ENCODE measurements at places on chromosomes 7 and 10.
A peak's percentile ranks its signal among the peaks of the same experiment; 100 is the strongest.

- DNase-seq = no peak
Measured at GRCh38 chr7:5223646-5224340, 33.8 kb downstream of the WIPI2 start.

DNA sequence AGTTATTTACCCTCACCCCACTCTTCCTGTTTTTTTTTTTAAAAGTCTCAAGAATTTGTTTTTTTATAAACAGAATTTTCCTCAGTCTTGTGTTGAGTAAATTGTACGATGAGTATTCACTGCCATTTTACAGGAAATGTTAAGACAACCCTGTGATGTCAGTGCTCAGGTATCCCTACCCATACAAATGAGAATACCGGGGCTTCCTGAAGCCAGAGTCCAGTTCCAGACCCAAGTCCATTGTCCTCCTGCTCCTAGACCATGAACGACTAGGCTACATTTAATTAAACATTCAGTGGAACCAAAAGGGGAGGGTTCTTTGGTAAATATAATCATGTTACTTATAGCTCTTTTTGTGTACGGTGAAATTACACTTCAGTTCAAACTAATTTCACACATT is 79.2 kb downstream of the GNAI1 start:
- no peak for DNase-seq

DNA sequence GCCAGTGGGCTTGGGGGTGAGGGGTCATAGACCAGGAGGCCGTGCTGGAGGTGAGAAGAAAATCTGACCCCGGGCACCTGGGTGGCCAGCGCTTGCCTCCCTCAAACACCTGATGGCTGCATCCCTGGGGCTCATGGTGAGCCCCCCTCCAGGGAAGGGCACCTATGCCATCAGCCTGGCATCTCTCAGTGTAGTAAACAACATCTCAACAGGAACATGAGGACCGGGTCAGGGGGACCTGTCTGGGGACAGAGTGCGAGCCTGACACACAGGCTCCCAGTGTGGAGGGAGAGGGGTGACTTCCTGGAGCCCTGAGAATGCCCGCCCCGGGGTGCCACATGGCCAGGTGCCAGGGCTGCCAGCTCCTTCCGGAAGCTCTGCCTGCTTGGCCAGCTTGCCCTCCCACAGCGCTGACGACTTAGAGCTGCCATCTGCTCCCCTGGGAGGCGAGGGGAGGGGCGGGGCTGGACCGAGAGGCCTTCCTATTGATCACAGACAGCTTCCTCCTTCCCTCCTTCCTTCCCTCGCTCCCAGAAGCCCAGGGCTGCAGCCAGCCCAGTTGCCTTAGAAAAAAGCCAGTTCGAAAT is 12.3 kb downstream of the STX1A start:
- DNase-seq = no peak

DNA sequence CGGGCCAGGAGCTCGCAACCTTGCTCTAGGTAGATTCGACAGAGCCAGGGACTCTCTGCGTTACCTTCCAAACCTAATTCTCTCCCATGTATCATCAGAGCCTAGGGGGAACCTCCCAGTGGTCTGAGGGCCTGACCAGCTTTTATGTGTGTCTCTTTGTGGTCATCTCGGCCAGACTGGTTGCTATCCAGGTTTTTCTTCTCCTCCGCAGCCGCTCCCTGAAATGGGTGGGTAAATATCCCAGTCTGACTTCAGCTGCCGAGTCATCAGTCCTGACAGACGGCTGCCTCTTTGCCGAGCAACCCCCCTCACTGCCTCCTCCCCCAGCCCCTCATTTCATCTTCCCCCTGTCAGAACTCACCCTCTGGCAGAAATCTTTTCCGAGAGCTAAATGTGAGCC is 578.1 kb downstream of the LRMDA start:
- no peak for DNase-seq

- peak; percentile 83 for DNase-seq
Measured at GRCh38 chr7:27159266-27160144, 3.0 kb upstream of the HOXA7 start.

- no peak for DNase-seq
Measured at GRCh38 chr7:79615466-79615865, 162.0 kb upstream of the MAGI2 start.

DNA sequence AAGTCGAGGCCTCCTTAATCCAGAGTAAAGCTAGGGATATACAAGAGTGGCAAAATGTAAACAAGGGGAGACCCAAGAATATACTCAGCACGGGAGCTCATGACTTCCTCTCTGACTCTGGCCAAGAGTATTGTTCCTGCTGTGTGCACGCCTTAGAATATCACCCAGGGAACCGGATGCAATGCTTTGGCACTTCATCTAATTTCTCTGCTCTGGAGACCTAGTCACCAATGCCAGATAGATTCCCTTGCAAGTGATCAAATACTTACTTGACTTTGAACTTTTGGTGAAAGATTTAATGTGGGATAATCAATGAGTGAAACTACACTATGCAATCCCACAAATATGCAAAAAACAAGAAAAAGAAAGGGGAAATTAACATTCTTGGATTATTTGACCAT is 695.5 kb downstream of the INHBA start:
- DNase-seq = no peak

DNA sequence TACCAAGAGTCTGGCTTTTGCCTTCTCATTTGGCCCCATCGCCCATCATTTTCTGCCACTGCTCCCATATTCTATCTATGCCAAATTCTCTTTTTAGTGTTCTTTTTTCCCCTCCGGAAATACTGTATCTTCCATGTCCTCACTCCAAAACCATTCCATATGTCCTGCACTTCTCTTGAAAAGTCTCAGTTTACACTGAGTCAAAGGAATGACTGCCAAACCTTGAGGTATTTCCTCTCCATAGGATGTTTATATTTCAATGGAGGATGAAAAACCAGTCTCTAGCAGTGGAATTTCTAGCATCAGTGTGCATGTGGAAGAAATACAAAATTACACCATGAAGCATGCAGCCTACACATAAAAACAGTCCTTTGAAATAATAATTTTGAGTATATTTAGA is 121.4 kb upstream of the PHYHIPL start:
- no peak for DNase-seq

- DNase-seq = no peak
Measured at GRCh38 chr7:108408296-108408991, 47.8 kb downstream of the NRCAM start.

- no peak for DNase-seq
Measured at GRCh38 chr7:157789942-157790341, 453.1 kb downstream of the DNAJB6 start.

DNA sequence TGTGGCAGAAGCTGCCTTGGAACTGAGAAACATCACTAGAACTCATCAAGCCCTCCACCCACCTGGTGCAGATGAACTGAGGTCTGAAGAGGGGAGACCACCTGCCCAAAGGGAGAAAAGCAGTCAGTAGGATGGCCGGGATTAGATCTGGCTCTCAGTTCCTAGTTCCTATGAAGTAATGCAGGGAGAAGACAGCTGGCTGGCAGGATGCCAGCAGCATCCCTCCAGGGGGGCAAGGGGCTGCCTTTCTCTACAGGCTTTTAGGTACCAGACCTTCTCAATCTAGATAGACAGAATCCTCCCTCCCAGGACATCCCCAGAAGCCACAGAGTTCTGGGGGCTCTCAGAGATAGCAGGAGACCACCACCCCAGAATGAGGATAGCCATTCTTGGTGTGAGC is 7.8 kb downstream of the CRHR2 start:
- no peak for DNase-seq

DNA sequence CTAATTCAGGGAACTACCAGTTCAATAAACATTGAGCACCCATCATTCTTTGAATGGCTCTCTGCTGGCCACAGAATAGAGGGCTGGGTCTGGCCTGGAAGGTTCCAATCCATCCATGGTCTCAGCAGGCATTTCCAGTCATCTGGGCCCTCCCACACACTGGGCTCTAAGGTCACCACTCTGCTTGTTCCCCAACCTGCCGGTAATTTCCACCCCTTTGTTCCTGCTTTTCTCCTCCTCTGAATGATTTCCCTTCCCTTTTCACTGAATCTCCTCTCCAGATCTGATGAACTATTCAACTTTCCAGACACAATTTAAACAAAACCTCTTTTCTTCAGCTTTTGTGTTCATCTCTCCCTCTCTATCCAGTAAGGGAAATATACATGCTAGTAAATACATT is 2.6 kb downstream of the BZW2 start:
- no peak for DNase-seq

GRCh38 chr10:5555021-5555510 is 30.3 kb downstream of the CALML3 start:
- no peak for DNase-seq

DNA sequence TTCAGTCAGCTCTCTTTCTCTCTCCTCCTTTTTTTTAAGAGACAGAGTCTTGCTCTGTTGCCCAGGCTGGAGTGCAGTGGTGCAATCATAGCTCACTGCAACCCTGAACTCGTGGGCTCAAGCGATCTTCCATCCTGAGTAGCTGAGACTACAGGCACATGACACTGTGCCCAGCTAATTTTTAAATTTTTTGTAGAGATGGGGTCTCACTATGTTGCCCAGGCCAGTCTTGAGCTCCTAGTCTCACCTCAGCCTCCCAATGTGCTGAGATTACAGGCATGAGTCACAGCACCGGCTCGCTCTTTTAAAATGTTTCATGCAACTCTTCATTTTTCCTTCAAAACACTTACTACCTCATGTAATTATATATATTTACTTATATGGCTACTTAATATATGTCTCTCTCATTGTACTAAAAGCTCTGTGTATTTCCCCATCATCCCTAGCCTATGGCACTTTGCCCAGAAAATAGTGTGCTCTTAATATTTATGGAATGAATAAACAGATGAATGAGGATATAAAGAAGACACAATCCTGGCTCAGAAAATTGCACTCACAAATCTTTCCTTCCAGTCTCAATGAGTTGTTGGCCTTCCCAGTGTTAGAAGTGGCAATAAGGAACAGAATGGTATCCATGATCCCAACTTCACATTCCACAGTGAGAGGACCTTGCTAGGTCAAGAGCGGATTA is 33.9 kb downstream of the EBLN1 start:
- no peak for DNase-seq

GRCh38 chr7:2782565-2782964 is 61.5 kb downstream of the GNA12 start:
- no peak for DNase-seq

- DNase-seq = peak; percentile 72
Measured at GRCh38 chr7:29146057-29146706, at the start of gene CPVL. Gene CPVL (minus strand): TSS chr7:29146537. CDS start chr7:29121061, 25,476 bp downstream.

- no peak for DNase-seq
Measured at GRCh38 chr7:115911465-115911864, 119.1 kb downstream of the TFEC start.

DNA sequence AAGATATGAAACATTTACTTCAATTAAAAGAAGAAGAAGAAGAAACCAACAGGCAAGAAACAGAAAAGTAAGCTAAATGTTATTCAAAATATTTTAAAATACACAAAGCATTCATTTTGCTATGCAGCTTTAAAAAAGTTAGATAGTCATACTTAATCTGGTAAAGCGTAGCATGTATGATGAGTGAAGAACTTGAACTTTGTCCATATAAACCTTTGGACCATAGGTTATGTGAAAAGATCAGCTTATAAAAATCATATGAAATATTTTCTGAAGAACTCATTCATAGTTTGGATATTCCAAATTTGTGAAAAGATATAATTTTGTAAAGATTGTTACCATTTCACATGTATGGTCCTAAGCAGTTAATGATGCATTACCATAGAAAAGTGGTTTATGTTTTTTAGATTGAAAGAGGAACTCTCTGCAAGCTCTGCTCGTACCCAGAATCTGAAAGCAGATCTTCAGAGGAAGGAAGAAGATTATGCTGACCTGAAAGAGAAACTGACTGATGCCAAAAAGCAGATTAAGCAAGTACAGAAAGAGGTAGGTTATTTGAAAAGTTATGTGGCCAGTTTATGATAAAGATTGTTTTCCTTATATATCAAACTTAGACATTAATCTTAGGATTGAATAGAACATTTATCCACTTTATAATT is 37.3 kb downstream of the KIF20B start:
- no peak for DNase-seq

DNA sequence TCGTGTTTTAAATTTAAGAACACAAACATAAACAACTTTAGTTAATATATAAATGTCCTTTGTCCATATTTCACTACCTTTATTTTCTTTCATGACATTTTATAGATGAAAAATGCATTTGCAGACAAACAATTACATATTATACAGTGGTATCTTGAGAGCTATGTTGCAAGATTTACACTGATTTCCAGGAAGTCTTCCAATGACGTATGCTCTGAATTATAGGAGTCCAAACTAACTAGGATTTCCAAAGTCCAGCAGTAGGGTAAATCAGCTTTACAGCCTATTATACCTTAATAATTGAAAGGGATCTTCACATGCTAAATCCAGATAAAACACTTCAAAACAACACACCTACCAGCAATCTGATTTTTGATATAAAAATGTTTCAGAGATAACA is 69.4 kb downstream of the HYCC1 start:
- DNase-seq = no peak

DNA sequence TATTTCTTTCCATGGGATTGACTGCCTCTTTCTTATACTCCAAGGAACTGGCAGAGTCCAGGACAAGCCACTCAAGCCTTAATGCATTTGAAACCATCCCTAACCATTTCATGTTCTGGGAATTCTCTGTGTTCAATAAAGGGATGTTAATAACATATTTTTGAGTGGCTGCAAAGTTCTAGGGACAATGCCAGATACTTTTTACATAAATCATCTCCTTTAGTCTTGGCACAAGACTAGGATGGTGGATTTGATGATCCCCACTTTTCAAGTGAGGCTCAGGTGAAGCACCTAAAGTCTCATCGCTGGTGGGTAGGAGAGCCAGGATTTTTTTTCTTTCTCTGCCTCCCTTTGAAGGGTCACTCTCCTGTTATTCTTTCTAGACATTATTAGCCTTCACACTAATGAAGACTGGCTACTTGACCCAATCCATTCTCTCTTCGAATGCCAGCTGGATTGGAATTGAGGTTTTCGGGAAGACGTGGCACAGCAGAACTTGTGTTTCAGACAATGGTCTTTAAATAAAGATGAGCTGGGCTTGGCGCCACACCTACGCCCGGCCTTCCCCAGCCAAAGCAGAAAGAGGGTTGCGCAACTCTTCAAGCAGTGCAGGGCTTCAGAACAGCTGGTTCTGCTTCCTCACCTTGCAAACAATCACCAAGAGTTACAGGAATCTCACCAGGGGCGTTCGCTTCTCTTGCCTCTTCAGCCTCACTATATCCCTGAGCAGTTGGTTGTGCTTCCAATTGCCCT is 73.8 kb upstream of the BMPER start:
- DNase-seq = no peak

GRCh38 chr10:77892021-77892739 is 34.4 kb downstream of the DLG5 start:
- no peak for DNase-seq

DNA sequence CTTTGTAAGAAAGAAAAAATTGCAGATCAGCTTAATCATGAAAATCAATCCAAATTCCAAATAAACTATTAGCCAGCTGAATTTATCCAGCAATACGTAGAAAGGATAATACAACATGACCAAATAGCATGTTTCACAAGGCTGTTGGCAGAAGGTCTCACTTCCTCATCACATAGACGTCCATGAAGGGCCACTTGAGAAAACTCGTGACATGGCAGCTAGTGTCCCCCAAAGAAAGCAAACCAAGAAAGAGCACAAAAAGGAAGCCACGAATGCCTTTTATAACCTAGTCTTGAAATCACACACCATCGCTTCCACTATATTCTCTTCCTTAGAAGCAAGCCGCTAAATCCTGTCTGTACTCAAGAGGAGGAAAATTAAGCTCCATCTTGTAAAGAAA is 105.6 kb upstream of the NRBF2 start:
- no peak for DNase-seq

- DNase-seq = no peak
Measured at GRCh38 chr10:80659289-80659688, 121.6 kb downstream of the SH2D4B start.

- DNase-seq = no peak
Measured at GRCh38 chr10:104284846-104285245, 15.9 kb downstream of the GSTO2 start.
